Spleen (tissue), 13 donors: ENCODE measurements at places on chromosomes 5 and 9. TPM values are rescaled to one million over a fixed set of nuclear protein-coding genes. Genes with fewer than 3 reads are reported as not detected.
A peak's percentile ranks its signal among the peaks of the same experiment; 100 is the strongest.

The PBX3 gene
- total RNA-seq: 31.9 TPM

The CAMK4 gene
- total RNA-seq: 22.3 TPM

DNA sequence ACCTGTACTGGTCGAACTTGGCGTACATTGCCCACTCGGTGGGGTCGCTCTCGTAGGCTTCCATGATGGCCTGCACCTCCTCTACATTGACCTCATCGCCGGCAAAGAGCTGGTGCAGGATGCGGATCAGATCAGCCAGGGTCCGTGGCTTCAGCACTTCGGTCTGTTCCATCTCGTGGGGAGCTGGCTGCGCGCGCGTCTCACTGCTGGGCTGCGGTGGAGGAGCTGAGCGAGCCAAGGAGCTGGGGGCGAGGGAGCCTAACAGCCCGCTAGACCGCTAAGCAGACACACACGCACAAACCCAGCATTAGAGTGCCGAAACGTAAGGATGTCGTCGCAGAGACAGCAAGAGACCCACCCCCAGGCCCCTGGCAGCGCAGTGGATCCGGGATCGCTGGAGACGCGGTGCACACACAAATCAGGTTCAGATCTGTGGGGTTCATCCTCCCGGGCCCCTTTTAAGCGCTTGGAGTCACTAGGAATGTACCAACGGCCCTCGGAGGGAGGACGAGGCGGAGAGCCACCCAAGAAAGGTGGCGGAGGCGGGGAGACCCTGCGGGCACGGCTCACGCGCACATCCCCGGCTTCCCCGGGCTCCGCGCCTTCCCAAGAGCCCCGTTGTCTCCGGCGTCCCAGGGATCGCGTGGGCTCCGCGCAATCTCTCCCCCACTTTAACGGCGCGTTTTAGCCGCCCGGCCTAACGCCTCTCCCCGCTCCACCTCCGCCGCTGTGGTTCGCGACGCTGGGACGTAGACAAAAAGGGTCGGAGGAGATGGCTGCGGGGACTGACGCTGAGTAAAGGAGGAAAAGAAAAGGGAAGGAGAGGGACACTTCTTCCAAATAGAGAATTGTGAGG is at the start of gene CDO1:
TSS of gene CDO1 (minus strand) at position 434 of the 856 bp plus-strand sequence. CDS start at position 172, 262 bp downstream.
- peak; percentile 79 for DNase-seq

- no peak for DNase-seq
These were observed 185.3 kb downstream of the PCSK1 start for GRCh38 chr5:96247708-96248107.
